NCI-H1930 (cell line): ENCODE measurements at places on chromosomes 6 and 20.
A peak's percentile ranks its signal among the peaks of the same experiment; 100 is the strongest.

GRCh38 chr6:97040355-97040860, 115.9 kb downstream of the KLHL32 start:
- no peak for DNase-seq

- DNase-seq: no peak
Observed at GRCh38 chr6:14210077-14210476, 92.5 kb downstream of the CD83 start.

DNA sequence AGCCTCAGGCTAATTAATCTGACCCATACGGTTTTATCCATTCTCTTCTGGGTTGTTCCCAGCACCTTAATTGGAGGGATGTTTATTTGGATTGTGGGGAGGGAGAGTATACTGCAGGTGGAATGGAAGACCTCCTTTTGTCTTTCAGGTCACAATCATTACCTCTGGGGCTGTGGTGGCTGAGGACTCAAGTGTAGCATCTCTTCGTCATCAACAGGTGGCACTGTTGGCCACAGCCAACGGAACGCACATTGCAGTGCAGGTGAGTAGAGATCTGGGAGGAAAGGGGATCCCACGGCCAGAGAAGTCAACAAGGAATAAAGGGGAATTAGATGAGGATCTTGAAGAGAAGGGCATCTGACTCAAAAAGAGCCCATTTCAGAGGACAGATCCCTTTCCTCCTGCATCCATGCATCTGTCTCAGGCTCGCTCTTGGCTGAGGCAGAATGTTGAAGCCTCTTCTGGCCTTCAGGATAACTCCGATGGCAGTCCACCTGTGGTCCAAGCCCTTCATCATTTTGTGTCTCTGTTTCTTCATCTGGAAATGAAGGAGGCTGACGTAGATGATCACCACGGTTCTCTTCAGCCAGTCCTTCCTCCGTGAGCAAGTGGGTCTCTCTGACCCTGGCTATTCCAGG, 3.2 kb upstream of the DEF6 start:
- peak; percentile 23 for DNase-seq

DNA sequence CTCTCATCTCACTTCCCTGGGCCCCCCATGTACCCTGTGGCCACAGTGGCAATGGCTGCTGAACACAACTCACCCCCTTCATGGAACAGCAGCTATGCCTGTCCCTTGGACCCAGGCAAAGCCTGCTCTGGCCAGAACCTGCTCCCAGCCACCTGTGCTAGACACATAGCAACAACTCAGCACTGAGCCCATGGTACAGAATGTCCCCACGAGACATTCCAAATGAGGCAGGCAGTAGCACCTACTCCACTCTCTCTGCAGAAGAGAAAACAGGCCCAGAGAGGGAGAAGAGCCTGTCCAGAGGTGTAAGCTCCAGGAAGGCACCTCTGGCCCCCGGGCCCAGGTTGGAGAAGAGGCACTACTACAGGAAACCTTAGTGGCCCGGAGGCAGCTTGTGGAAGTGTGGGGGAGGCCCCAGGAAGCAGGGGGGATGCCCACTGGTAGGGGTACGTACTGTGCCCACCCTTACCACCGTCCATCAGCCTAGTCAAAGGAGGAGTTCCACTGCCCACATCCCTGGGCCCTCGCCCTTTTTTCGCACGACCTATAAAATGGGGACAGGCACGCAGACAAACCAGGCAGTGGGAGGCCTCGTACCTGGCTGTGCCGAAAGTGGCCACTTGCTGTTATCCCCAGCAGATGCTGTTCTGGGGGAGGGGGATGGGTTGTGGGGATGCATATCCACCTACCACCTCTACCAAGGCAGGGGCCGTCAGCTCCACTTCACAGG, 97.2 kb downstream of the ASXL1 start:
- no peak for DNase-seq

DNA sequence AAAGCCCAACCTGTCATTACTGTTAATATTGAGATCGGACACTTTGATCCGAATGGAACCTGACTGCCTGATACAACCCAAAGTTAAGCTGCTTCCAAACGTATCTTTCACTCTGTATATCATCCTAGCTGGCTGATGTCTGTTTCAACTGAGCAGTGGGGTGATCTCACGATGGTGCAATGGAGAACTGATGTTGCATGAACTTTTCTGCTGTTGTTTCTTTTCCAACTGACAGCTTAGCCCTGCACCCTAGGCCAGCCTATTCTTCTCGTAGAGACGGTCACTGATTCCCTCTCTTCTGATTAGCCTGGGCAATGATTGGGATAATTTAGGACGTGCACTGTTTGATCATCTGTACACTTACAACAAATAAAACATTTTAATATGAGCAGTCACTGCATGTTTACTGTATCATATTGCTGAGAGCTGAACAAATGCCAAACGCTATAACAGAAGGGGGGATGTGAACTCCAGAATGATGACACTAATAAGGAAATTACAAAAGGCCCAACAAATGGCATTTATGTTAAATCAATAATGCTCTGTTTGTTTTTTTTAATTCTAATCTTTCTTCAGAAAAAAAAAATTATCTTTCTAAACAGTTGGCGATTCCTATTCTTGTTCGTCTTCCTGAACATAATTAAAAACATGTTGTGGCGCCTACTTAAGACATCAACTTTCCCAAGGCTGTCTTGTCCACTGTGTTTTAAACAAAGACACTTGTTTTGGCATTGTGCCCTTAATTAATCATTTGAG, 184.8 kb downstream of the ZNF217 start:
- no peak for DNase-seq

- no peak for DNase-seq
Observed at GRCh38 chr6:47464052-47464451, 13.5 kb upstream of the CD2AP start.

DNA sequence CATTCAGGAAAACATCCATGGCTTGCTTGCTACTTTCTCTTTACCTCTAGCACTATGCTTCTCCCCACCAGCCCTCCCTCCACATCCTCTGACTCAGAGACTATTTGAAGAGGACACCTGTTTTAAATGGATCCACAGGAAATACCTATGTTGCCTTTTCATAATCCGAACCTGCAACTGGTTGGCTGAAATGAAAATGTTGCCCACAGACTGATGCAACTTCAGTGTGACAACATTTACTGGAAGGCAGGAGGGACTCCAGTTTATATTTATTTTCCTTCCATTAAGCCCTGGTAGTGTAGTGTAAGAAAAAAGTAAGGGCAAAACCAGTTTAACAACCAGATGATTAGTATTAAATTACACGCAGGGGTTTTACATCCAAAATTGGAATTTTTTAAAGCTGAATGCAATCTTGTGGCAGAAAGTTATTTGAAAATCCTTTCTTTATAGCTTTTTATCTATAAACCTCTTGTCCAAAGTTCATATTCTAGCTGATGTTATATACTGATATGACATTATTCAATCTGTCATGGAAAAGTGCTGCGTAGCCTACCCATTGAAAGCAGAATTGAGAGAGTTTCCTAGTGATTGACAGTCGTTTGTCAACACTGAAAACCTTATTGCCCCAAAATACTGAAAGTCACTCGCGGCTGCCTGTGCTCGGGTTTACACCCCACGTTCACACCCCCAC, 881 bp upstream of the AIG1 start:
- DNase-seq: no peak

DNA sequence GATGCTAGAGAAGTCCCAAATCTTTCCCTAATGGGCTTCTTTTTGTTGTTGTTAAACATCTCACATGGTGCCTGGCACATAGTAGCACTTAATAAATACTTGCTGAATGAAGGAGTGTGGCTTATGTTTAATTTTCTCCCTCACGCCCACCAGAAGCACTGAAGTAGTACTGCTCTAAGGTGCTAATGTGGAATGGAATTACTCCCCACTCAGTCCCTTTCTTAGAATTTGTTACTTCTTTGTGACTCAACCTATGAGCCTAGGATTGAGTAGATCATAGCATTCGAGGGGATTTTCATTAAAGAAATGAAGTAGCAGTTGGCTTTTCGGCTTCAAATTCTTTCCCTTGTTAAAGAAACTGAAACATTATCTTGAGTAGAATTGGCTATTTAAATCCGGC, 192.8 kb downstream of the CLIC5 start:
- DNase-seq: no peak

- DNase-seq: no peak
Observed at GRCh38 chr6:152356016-152356415, 281.1 kb downstream of the SYNE1 start.

DNA sequence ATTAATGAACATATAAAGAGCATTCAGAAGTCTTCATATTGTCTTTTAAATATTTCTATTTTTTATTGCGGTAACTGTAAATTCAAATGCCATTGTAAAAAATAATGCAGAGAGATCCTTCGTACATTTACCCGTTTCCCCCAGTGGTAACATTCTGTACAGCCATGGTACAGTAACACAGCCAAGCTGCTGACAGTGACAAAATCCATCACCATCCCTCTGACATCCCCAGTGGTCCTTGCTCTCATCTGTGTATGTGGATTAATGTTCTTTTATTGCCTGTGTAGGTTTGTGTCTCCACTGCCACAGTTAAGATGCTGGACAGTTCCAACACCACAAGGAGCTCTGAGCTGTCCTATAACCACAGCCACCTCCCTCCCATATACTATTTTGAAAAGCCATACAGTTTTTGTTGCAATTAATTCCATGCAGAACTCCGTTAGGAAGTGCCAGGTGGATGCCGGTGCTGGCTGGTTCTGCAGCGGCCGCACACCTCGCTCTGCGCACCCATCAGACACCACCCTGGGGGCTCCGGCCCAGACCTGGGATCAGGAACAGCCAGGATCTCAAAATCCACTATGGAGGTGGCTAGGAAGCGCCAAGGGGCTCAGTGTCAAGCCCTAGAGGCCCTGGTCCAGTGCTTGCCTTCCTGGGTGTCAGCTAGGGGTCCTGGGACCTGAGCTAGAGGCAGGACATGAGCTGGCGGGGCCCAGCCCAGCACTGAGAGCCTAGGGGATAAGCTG, 93.1 kb upstream of the PMEPA1 start:
- no peak for DNase-seq

- no peak for DNase-seq
Observed at GRCh38 chr6:144077871-144078270, 17.5 kb downstream of the SF3B5 start.

DNA sequence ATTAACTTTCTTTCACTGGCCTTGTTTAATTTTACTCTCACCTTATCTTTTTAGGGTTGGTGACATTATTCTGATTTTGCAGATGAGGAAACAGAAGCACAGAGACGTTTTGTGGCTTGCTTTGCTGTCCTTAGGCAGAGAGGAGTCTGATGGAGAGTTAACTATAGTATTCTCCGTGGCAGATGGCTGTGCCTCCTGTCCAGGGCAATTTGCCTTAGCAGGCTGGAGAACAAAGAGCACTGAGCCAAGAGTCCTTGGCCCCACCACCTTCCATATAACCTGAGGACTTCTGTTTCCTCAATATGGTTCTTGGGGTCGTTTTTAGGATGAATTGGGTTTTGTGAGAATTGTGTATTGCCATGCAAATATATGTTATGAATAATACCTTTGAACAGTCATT, 71.4 kb upstream of the BACH2 start:
- DNase-seq: no peak

GRCh38 chr6:46720401-46720800, 14.8 kb downstream of the PLA2G7 start:
- no peak for DNase-seq

DNA sequence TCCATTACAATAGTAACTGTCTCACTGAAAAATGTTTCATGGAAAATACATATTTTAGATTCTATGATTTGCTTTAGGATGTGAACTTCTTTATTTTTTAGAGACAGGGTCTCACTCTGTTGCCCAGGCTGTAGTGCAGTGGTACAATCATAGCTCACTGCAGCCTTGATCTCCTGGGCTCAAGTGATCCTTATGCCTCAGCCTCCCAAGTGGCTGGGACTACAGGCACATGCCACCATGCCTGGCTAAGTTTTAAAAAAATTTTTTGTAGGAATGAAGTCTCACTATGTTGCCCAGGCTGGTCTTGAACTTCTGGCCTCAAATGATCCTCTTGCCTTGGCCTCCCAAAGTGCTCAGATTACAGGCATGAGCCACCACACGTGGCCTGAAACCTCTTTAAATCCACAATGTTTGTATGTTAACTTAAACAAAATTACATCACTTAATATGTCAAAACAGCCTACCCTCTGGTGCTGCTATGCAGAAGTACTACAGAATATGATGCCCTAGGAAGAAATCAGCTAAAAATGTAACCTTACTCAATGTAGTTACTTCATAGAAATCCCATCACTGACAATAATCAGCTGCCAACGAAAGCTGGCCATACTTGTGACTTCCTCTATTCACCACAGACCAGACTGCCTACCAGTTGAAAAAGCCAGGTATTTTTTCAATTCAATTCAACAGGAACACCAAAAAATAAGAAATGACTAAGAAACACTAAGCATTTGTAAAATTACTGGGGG, 17.6 kb downstream of the EEF1A1 start:
- DNase-seq: no peak

- DNase-seq: no peak
Observed at GRCh38 chr6:145668844-145669243, 66.5 kb downstream of the EPM2A start.

- no peak for DNase-seq
Observed at GRCh38 chr20:46803123-46804020, 91.3 kb upstream of the EYA2 start.

DNA sequence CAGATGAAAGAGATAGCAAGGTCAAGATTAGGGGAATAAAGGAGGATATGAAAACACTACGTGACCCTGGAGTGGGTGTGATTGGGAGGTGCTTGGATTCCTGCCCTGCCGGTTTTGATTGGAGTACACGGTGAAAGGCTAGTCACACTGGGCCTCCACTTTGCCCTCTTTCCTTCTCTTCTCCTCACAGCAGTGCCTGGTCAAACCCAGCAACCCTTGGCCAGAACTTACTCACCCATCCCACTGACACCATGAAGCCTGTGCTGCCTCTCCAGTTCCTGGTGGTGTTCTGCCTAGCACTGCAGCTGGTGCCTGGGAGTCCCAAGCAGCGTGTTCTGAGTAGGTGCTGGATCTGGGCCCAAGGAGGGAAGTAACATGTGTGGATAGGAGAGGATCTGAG, at the start of gene WFDC13:
TSS of gene WFDC13 (plus strand) at position 166 of the 400 bp plus-strand sequence. CDS start at position 252, 86 bp downstream.
- no peak for DNase-seq

- no peak for DNase-seq
Observed at GRCh38 chr6:121522265-121522664, 86.8 kb downstream of the GJA1 start.

DNA sequence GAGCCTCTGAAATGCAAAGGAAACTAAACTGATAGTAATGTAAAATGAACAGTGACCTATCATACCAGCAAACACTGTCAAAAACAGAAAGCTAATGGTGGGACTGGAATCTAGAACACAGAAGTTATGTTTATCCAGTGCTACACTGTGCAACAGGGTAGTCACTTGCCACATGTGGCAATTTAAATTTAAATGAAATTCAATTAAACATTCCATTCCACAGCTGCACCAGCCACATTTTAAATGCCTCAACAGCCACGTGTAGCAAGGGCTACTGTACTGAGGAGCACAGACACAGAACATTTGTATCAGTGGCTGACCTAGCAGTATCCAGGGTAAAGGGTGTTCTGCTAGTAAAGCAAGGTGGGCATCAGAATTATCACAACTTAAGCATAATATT, 5.6 kb upstream of the POLR1H start:
- no peak for DNase-seq

GRCh38 chr6:129350278-129350677, 359.7 kb downstream of the ARHGAP18 start:
- no peak for DNase-seq
